ENCODE measurements at places on chromosomes 7 and 10. TPM values are rescaled to one million over a fixed set of nuclear protein-coding genes. Genes with fewer than 3 reads are reported as not detected.

DNA sequence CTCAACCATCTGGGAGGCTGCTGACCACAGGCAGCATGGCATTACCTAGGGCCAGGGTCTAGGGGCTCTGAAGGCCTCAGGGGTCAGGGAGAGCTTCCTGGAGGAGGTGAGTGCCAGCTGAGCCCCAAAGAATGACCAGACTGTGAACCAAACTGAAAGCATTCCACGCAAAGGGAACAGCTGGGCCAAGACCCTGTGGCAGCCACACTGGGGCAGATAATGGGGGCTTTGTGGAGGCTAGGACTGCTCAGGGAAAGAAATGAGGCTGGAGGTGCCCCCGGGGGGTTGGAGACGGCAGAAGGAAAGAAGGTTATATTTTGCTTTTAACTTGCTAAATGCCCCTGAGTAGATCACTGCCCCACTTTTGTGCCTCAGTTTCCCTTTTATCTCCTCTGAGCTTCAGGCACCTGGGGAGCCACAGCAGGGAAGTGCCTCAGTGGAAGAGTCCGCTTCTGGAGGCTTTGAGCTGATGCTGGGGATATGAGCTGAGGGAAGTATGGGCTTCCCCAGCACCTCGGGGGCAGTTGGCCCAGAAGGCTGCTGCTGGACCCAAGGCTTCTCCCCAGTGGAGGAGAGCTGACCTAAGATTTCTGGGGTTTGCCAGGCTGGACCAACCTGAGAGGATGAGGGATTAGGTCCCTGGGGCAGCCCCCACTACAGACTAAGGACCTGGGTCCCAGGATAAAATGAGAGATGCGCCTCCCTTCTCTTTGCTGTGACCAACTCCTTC lies 57.8 kb downstream of the ZMIZ1 start:
- DNase-seq, result no peak

DNA sequence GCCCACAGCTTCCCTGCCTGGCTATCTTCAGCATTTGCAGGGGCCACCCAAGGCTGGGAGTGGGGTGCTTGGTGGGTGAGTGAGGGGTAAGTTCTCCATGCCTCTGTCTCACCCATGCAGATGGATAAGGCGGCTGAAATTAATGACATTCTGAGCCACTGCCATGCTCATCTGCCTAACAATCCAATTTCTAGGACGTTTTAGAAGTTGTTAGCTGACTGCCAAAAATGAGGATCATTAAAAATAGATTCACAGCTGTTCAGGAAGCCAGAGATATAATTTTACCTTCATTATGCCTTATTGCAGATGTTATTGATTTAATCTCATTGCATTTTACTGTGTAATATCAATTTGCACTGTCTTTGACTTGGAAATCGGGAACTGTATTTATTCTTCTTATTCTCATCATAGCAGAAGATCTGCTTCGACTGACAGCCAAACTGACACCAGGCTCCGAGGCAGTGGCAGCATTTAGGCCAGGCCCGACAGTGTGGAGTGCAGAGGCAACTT lies 334.4 kb upstream of the NPVF start:
- DNase-seq, result no peak

GRCh38 chr7:25944777-25945515 lies 207.1 kb upstream of the NFE2L3 start:
- DNase-seq, result no peak

GRCh38 chr10:89553064-89553734 lies 17.8 kb upstream of the SLC16A12 start:
- no peak for DNase-seq

DNA sequence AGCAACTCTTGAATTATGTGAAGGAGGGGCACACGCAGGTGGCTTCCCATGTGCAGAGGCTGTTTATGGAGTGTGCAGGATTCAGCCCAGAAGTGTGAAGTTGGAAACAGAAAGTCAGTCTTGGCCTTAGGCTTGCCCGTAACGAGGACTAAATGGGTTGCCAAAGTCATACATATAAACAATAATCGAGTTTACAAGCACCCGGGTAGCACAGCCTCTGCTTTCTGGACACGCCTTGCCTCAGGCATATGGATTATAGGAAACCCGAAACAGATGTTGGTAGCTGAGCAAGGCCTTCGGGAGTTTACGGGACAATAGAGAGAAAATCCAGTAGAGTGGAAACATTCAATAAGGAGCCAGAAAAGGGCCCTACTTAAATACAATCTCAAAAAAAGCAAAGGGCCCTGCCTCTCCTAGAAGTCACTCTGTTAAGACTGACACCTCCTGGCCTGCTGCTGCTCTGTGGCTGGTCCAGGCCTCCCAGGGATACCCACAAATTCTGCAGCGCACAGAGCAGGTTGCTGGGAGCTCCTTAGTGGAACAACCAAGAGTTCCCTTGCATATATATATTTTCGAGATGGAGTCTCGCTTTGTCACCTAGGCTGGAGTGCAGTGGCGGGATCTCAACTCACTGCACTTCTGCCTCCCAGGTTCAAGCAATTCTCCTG lies 48.5 kb downstream of the SMKR1 start:
- no peak for DNase-seq

DNA sequence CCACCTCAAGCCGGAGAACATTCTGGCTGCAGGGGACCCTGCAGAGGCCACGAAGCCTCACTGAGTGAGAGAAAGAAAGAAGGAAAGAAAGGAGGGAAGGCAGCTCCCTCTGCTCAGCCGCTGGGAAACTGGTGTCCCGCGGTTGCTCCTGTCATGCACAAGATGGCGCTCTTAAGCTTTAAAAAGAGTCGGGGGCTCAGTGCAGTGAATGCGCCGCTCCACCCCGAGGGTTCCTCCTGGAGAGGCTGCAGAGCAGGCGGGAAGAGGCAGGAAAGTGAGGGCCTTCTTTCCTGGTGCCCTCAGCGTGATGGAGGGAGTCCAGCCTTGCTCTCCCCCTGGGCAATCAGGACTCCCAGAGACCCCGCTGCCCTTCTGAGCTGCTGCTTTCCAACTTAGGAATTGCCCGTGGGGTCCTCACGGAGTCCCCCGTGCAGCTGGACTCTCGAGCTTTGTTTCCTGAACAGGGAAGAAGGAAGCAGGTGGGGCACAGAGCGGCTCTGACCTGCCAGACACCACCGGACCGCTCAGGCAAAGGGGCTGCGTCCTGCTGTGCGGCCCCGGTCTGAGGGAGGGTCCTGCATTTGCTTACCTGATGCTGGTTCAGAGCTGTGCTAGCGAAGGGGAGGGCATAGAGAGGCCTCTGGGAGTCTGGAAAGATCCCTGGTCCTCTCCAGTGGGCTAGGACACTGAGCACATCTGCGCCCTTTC lies 141.9 kb upstream of the MKI67 start:
- no peak for DNase-seq

DNA sequence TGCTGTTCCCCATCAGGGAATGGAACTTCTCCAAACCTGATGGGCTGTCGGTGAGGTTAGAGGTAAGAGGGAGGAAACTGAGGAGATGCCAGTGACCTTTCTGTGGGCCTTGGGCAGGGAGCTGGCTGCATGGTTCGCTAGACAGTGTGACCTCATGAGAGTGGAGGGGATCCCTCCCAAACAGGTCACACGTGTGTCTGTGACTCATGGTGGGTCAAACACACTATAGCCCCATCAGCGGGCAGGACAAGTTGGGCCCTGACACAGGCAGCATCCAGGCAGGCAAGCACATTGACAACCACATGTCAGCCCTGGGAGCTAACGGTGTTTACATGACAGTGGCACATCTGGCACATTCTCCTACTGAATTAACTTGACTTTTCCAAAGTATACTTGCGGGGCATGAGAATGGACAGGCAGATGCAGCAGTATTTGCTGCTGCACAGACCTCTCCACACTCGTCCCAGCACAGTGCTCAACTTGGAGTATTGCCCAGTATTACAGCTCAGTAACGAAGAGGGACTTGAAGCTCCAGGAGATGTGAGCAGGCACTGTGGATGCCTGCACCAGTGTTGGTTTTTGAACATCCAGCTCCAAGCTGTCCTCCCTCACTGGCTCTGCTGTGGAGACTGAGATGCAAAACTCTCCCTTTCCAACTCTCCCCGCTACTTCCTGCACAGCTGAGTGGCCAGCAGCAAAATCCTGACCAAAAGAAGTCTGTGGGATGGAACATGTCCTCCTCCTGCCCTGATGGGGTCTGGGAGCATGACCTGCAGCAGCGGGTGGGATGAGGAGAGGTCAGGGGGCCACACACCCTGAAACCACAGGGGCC lies 199.6 kb downstream of the WDR37 start:
- DNase-seq, result no peak

The CALCR gene
- not detected for total RNA-seq

All from CD8-positive, alpha-beta T cell (primary cell).